ENCODE measurements at places on chromosomes 4 and X. TPM values are rescaled to one million over a fixed set of nuclear protein-coding genes. Genes with fewer than 3 reads are reported as not detected.

GYPB gene
- total RNA-seq, result not detected

- no peak for DNase-seq
These were observed 1.6 kb upstream of the MMGT1 start for GRCh38 chrX:135975421-135975820.

DNA sequence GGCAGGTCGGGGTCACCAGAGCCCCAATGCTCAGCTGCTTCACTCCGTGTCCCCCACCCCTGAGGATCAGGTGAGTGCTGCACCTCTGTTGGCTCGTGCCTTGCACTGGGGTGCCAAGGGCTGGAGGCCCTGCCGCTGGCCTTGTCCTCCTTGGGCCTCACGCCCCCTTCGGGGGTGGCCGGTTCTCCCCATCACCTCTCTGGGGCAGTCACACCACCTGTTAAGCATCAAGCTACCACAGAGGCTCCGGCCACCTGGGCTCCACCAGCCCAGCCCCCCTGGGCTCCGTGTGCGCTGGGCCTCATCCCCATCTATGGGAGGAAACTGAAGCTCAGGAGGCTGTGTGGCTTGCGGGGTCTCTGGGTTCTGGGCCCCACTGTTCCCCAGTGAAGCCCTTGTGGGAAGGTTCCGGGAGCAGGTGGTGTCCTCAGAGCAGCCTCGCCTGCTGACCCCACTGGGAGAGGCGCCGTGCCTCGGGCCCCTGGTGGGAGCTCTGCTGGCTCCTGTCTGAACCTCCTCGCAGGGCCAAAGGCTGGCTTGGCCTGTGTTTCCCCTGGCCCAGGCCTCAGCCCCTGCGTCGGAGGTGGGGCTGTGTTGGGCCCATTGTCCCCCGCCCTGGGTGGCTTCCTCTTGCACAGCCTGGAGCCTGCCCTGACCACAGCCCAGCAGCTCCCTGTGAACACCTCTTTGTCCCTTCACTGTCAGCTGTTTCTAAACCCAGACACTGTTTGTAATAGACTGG is 30.8 kb downstream of the DOK7 start:
- DNase-seq, result no peak

- no peak for DNase-seq
These were observed 450.9 kb upstream of the NR3C2 start for GRCh38 chr4:148893095-148893494.

GK2 gene
- not detected for total RNA-seq

All from neural crest cell (in vitro differentiated cells).